A673 (cell line): ENCODE measurements at places on chromosomes 11 and 22. TPM values are rescaled to one million over a fixed set of nuclear protein-coding genes. Genes with fewer than 3 reads are reported as not detected.

OR51B6 gene
- not detected in 2 replicates for total RNA-seq

CRYBB2 gene
- 0.39 TPM in 1 of 2 replicates, not detected in the other for total RNA-seq

NXPE1 gene
- not detected in 2 replicates for total RNA-seq

- H3K36me3 ChIP-seq = no peaks in the 10 kb centered on the region
- no peaks in the 10 kb centered on the region for H3K27me3 ChIP-seq
- no peaks in the 10 kb centered on the region for H3K4me1 ChIP-seq
- no peak overlapping the region for H3K4me3 ChIP-seq
- no peak for DNase-seq
These were observed 189.8 kb downstream of the SNX19 start for GRCh38 chr11:130726234-130727037.

DNA sequence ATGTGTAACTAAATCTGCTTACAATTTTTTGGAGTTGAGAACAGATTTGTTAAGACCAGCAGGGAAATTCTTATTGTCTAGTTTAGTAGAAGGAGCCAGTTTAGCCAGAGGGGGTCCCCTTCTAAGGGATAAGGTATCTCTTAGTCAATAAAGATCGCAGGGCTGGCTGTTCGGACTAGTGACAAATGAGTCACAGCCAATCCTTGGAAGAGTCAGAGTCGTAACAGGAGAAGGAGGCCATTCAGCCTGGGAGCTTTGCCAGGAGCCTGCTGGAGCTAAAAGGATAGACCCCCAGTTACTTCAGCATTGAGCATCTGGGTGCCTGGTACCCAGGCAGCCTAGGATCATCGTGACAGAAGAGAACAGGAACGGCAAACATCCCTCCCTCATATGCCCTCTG, 191.6 kb upstream of the ARHGAP20 start:
- H3K4me3 ChIP-seq = no peak overlapping the region
- no peaks in the 10 kb centered on the region for H3K36me3 ChIP-seq
- H3K4me1 ChIP-seq = peaks cover 22% of the 10 kb centered on the region
- no peaks in the 10 kb centered on the region for H3K27me3 ChIP-seq
- H3K27ac ChIP-seq = no peak overlapping the region

- no peaks in the 10 kb centered on the region for H3K27me3 ChIP-seq
- no peak overlapping the region for H3K27ac ChIP-seq
- DNase-seq = no peak
- H3K36me3 ChIP-seq = no peaks in the 10 kb centered on the region
- H3K4me3 ChIP-seq = no peak overlapping the region
These were observed 2.8 kb upstream of the ACER3 start for GRCh38 chr11:76857781-76858410.

GRCh38 chr22:31400023-31400397, 606 bp downstream of the DRG1 start:
- no peak for DNase-seq
- peaks cover 6% of the 10 kb centered on the region for H3K4me1 ChIP-seq
- peak overlapping the region; percentile 94 for H3K27ac ChIP-seq
- H3K4me3 ChIP-seq = peak overlapping the region; percentile 91
- no peaks in the 10 kb centered on the region for H3K27me3 ChIP-seq
- H3K36me3 ChIP-seq = peaks cover 36% of the 10 kb centered on the region

DNA sequence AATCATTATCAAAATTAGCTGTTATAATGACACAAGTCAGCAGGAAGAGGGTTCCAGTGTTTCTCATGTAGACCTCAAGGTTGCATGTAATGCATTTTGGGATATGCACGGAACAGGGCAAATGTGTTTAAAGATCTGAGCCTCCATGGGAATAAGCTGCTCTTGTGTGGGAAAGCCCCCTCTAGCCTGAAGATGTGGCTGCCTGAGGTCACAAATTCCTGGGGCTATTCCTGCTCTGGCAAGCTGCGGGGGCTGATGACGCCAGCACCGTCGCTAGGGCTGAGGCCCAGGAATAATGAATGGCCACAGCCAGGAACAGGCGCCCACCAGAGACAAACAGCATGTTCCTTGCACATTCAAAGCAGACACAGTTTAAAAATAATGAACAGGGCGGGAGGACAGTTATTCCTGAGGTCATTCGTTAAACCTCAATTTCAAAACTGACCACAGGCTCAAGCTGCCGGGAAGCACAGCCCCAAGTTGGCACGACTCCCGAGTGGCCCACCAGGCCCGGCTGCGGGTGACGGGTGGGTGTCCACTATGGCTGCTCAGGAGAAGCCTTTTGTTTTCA, 11.7 kb downstream of the OSBPL5 start:
- no peak for DNase-seq
- peaks cover 12% of the 10 kb centered on the region for H3K4me1 ChIP-seq
- H3K36me3 ChIP-seq = no peaks in the 10 kb centered on the region
- H3K27me3 ChIP-seq = no peaks in the 10 kb centered on the region
- peak overlapping the region; percentile 59 for H3K27ac ChIP-seq

DNA sequence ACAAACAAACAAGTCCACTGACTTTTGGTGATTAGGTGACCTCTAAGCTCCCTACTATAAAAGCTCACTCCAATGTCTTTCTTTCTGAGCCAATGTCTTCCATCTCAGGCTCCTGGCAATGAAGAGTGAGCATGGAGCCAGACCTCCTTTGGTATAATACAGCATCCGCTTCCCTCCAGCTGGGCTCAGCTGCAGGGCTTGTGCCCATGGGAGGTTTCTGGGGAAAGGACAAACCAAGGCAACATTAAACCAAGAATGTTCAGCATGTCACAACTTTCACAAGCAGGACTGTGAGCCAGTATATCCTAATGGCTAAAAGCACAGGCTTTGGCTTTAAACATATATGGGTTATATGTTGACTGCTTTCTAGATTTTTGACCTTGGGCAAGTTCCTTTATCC, 58.8 kb downstream of the EHF start:
- H3K36me3 ChIP-seq = no peaks in the 10 kb centered on the region
- H3K4me1 ChIP-seq = no peaks in the 10 kb centered on the region
- peaks cover 21% of the 10 kb centered on the region for H3K27me3 ChIP-seq
- no peak overlapping the region for H3K4me3 ChIP-seq
- no peak overlapping the region for H3K27ac ChIP-seq

DNA sequence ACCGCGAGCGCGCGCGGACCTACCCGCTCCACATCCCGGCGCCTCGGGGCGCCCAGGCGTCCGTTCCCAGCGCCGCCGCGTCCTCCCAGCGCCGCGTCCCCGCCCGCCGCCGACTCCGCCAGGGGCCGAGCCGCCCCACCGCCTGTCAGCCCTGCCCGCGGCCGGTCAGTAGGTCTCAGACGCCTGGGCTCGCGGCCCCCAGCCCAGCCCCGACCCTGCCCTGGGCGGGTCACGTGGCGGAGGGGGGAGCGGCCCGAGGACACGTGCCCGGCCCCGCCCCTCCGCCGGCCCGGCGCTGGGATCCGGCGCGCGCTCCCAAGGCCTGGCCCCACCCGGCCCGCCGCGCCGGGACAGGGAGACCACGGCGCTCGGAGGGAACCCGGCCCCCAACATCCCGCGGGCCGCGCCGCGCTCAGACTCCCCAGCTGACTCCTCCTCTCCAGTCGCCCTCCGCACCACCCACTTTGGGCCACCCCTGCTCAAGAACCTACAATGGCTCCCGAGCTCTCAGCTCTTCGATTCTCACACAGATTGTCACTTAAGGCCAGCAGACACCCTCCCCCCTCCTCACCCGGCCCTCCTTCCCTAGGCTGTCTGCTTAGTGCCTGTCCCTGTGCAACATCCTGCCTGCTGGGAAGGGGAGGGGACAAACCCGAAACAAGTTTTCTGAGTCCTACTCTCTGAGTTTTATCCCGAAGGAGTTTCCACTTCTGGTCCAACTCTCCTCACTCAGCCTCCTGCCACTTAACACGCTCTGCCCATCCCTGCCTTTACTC, at the start of gene RAB3IL1:
Gene RAB3IL1 (minus strand): TSS at position 233 of the 776 bp plus-strand sequence. CDS start 199 bp downstream, at position 34.
- H3K36me3 ChIP-seq = no peaks in the 10 kb centered on the region
- no peaks in the 10 kb centered on the region for H3K27me3 ChIP-seq
- H3K4me1 ChIP-seq = peaks cover 20% of the 10 kb centered on the region
- DNase-seq = peak; percentile 72
